ENCODE measurements at places on chromosomes 4 and X.

DNA sequence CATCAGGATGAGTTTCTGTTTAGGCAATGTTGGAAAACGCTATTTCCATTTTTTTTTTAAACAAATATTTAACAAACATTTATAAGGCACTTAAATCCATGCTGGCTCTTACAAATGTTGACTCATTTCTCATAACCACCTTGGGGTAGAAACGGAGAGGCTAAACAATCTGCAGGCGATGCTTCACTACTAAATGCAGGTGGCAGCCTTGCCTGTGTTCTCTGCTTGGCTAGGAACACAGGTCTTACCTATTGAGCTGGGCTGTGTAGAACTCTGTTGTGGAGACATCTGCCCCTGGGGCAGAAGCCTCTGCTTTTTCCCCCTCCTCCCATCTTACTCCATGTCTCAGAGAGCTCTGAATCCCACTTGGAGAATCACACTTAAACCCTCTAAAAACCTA is 1.4 kb upstream of the CXCL1 start:
- DNase-seq: no peak

- DNase-seq: peak; percentile 69
Measured at GRCh38 chrX:38347136-38347535, 5.3 kb upstream of the OTC start.

GRCh38 chrX:121581885-121582284 is 534.5 kb downstream of the GLUD2 start:
- DNase-seq: no peak

DNA sequence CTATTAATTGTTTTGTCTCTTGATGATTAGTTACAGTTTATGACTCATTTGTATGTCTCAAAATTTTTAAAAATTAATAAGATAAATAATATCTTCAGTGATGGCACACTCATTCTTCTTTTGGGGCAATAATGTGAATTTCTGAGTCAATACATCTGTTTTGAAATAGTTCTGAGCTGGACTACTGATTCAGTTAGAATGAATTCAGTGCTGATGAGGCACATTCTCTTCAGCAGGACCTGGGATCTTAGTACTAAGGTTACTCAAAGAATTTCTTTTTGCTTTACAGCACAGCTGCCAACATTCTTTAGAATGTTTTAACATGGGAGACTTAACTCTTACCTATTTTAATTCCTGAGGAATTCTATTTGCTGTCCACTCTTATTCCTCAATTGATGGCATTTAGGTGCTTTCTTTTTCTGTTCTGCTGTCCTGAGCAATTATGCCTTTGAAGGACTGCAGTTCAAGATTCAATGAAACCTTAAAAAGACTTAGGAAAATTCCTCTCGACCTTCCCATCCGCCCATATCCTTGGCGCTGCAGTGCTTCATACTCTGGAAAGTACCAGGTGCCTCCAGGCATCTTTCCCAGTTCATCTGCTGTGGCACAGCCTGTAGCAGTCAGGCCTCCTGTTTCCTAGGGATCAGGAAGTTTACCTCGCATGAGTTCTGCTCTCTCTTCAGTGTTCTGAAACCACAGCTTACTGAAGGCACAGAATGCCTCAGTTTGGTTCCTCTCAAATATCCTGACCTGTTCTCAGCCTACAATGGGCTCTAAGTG is 213.7 kb downstream of the FSTL5 start:
- DNase-seq: peak; percentile 71

GRCh38 chr4:39043861-39044363 is 11.7 kb upstream of the TMEM156 start:
- peak; percentile 10 for DNase-seq

Data from fibroblast of skin of abdomen (primary cell).